ENCODE measurements at places on chromosomes 1 and 21.
A peak's percentile ranks its signal among the peaks of the same experiment; 100 is the strongest.

DNA sequence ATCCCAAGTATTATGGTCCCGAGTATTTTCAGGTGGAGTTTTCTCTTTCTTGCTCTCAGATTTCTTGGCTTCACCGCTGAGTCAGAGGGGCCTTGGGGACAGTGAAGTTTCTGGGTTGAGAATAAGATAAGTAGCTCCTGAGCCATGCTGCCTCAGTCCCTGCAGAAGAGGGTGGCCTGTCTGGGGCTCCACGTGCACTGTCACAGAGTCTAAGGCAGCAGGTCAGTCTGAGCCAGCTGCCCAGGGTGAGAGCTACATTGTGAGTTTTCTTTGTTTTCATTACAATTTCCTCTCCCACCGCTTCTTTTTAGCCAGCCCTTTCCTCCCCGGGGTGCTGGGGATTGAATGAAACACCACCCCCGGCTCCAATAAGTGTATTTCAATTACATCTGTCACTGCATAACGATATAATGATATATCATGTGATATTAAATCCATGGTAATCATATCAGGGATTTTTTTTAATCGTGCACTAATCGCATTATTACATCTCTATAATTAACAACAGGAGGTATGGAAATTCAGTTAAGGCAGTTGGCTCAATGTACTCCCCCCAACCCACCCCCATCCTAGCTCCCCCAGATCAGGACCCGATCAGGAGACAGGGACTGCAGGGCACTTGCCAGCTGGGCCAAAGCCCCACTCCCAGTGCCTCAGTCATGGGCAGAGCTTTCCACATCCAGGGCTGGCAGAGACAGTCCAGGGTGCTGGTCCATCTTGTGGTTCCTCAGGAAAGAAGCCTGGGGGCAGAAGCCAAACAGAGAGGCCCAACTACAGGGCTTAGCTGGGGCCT, 43.7 kb downstream of the DMAP1 start:
- DNase-seq, result no peak

DNA sequence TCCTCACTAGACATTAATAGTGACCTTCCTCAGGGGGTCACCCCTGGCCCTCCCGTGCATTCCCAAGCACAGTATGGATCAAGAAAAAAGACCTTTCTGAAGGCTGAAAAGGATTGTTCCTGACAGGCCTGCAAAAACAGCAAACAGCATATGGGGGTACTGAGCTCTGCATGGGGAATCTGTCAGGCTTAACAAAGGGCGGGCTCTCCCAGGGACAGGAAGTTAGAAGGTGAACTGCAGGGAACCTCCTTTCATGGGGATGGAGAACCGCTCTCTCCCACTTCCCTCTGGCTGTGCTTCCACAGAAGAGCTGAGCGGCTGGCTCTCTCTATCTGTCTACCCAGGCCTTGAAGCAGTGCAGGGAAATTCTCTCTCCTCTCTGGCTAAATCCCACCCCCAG, 91.7 kb downstream of the DTL start:
- no peak for DNase-seq

GRCh38 chr1:166907763-166908162, 31.7 kb upstream of the TADA1 start:
- no peak for DNase-seq

DNA sequence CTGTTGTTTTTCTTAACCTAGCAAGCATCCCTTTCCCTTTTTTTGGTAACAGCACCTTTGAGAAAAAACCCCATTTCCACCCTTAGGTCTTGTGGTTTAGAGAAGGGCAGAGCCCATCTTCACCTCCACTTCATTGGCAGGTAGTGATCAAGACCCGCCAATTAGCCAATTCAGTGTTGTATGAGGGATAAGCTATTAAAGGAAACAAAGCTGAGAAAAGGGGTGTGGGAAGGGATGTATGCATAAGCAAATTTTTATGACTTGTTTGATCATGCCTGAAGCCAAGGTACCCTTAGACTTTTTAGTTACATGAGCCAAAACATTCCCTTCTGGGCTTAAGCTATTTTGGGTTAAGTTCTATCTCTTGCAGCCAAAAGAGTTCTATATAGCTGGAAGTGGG, 3.6 kb upstream of the ZNF697 start:
- DNase-seq, result no peak

GRCh38 chr1:248825136-248825535, 579 bp downstream of the SH3BP5L start:
- DNase-seq, result no peak

- DNase-seq, result peak; percentile 43
Measured at GRCh38 chr1:115300087-115300876, 37.8 kb downstream of the NGF start.

DNA sequence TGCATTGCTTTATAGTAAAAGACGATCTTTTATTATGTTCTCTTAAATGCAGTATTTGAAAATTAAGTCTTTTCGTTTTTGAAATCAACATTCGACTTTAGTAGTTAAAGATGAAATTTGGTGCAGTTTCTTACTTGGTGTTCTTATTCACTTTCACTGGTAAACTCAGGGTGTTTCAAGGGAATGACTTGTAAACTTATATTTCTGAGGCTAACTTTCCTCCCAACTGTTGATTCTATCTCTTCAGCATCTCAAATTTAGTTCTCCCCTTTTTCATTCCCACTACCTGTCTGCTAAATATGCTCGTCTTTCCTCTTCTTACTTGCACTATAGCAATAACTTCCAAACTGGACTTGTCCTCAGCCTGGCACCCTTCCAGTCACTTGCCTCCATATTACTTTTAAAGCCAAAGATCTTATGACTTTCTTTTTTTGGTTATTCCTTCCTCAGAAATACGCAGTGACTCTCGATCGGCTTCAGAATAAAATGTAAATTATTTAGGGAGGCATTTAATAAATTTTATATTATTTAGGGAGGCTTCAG, 988 bp downstream of the SLC35A3 start:
- DNase-seq, result no peak

DNA sequence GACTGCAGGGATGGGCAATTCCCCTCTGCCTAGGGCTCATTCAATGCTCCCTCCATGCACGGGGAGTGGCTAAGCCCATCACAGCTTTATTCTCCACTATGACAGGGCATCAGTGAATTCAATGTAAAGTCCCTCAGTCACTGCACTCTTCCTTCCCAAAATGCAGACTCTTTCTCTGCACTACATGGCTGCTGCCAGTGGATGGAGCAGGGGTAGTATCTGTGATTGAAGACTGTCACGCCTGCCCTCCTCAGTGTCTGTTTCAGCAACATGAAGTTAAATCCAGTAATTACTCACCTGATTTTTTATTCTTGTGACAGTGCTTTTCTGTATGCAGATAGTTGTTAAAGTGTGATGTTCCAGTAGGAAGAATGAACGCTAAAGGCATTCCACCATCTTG, 1323.2 kb downstream of the AMY1C start:
- no peak for DNase-seq

DNA sequence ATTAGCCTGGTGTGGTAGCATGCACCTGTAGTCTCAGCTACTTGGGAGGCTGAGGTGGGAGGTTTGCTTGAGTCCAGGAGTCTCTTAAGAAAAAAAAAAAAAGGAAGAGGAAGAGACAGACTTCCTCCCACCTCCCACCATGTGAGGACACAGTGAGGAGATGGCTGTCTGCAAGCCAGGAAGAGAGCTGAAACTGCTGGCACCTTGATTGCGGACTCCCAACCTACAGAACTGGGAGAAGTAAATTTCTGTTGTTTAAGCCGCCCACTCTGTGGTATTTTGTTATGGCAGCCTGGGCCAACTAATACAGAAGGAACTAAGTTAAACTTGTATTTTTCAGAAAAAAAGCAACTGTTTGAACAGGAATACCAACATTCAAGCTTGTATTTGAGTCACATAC, 21.7 kb downstream of the DOP1B start:
- DNase-seq, result no peak

- no peak for DNase-seq
Measured at GRCh38 chr1:213123536-213123935, 72.5 kb downstream of the RPS6KC1 start.

- DNase-seq, result no peak
Measured at GRCh38 chr1:32242341-32242851, 4.6 kb upstream of the FAM167B start.

- DNase-seq, result peak; percentile 16
Measured at GRCh38 chr1:246907472-246907871, 24.3 kb downstream of the AHCTF1 start.

- no peak for DNase-seq
Measured at GRCh38 chr1:97588772-97589171, 332.1 kb downstream of the DPYD start.

GRCh38 chr1:1305300-1306069, 2.2 kb downstream of the ACAP3 start:
- peak; percentile 78 for DNase-seq

GRCh38 chr1:35715568-35716002, 3.1 kb downstream of the C1orf216 start:
- peak; percentile 21 for DNase-seq

- DNase-seq, result no peak
Measured at GRCh38 chr1:78755986-78756385, 106.4 kb downstream of the IFI44 start.

DNA sequence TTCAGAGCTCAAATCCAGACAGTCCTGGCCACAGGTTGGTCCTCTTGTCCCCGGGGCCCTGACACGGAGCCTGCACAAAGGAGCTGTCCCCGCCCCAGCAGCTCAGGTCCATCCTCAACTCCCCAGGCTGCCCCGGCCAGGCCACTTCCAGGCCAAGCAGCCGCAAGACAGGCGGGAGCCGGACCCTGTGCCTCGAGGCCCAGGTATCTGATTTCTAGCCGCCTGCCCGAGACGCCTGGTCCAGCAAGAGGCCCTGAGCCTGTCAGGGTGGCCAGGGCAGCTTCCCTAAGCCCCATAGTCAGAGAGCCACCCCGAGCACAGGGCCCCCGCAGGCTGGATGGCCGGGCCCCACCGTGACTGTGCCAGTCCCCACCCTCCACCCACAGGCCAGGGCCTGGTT, 165.3 kb downstream of the PRDM16 start:
- DNase-seq, result no peak

- DNase-seq, result no peak
Measured at GRCh38 chr1:41800311-41800829, 118.4 kb downstream of the HIVEP3 start.

- no peak for DNase-seq
Measured at GRCh38 chr1:225739542-225740107, 38.0 kb upstream of the SRP9 start.

GRCh38 chr21:38760017-38760761, 45.5 kb upstream of the ETS2 start:
- no peak for DNase-seq

GRCh38 chr1:217311766-217312165, 319.1 kb downstream of the GPATCH2 start:
- DNase-seq, result no peak

GRCh38 chr21:33984021-33984481, 68.4 kb upstream of the ATP5PO start:
- DNase-seq, result no peak

- no peak for DNase-seq
Measured at GRCh38 chr1:173269490-173270230, 62.5 kb upstream of the TNFSF4 start.

DNA sequence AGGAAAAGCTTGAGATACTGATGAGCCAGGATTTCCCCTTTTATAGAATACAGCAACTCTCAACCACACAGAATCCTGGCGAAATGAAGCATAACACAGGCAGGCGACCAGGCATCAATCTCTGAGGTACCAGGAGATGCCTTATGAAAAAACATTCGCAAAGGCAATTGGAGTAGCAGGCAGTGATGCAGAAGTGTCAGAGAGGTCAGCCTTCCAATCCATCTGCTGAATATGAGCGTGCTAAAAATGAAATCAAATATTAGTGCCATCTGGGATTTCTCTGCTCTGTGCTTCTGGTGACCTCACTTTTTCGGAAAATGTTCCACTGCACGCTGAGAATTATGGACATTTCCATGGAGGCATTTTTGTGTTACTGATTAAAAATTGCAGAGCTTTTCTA, 258.8 kb downstream of the VAV3 start:
- peak; percentile 93 for DNase-seq

DNA sequence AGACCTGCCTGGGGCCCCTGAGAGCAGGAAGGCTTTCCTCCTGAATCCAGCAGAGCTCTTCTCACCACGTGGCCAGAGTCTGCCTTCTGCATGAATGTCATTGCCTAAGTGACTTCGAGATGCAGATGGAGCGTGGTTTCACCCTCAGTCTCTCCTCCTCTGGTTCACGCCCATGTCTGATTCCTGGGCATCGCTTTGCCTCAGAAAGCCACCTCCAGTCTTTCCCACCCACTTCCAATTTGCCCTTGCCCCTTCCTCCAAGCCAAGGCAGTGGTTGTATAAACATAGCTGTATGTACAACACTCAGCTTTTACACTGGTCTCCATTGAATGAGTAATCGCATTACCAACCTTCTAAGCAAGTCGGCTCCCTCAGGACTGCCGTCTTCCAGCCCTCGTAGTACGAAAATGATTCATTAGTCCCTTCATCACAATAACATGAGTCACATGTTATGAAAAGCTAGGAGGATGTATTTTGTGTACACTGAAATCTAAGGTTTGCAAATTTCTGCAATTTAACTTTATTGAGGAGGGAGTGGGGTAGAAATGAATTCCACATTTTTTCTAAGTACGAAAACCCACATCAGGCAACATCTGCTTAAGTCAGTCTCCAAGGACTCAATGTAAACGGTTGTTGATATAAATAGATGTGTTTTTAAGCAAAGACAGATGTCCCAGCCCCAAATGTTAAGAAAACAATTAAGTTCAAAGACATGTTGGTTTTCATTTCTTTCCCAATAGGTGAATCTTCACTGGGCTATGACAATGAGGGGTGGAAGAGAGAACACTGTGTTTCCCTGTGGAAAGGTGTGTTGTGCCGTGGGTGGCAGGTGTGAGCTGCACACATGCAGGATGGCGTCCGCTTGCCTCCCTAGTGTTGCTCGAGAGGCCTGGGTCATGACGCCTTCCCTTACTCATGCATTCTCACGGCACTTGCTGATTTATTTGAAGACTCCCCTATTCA, 32.3 kb upstream of the ETS2 start:
- no peak for DNase-seq

GRCh38 chr1:50978144-50978851, 8.3 kb downstream of the CDKN2C start:
- DNase-seq, result peak; percentile 61

DNA sequence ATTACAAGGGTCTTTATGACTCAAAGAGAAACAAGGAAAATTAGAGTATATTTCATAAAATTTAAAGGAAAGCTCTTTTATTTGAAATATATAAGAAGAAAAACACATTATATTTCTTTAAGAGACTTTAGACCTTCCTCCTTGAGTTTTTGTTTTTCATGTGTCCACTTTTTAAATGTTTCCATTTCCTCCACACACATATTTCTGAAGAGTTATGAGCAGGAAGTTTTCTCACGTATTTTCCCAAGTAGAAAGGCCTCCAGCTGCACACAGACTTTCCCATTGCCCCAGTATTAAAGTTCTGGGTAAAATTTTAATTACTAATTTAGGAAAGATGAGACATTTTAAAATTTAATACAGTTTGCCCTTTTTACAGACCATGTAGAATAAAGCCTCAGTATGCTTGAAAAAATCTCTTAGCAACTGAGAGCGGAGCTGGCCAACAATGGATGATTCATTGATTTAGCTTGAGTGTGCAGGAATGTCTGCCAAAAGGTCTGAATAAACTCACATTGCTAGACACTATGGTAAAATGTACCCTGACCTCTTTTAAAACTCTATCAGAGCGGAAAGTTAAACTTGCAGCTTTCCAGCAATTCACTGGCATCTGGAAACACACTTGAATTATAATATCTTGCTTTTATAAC, 57.9 kb downstream of the DDAH1 start:
- no peak for DNase-seq
